ENCODE measurements at places on chromosomes 3 and 15.

- DNase-seq = no peak
Observed at GRCh38 chr3:161409069-161409468, 37.8 kb upstream of the SPTSSB start.

DNA sequence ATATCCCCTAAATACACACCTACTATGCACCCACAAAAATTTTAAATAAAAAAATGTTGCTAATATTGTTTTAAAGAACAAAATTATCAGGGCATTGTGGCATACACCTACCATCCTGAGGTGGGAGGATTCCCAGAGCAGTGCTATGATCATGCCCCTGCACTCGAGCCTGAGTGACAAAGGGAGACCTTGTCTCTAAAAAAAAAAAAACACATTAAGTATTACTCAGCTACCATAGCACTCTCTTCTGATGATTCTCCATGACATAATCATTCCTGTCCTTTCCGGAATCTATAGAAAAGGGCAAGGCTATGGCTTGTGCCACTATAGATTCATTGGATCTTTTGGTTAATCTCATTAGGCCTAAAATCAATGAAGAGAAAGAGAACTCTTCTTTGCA is 77.4 kb downstream of the ACAP2 start:
- no peak for DNase-seq

DNA sequence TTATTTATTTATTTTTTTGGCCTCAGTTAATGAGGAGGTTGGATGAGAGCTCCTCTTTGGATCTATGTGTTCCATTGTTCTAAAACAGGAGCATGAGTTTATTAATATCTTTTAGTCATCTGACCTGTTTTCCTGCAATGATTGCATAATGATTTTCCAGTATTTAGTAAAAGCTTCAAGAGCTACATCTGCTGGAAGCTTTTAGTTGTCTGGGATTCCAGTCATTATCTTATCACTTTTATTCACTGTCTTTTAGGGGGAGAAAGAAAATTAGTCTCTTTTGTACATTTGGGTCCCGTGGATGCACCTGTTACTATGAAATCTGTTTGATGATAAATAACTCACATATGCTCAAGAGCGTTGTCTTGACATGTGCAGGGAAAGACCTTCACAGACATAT is 1270.0 kb downstream of the ROBO1 start:
- no peak for DNase-seq

DNA sequence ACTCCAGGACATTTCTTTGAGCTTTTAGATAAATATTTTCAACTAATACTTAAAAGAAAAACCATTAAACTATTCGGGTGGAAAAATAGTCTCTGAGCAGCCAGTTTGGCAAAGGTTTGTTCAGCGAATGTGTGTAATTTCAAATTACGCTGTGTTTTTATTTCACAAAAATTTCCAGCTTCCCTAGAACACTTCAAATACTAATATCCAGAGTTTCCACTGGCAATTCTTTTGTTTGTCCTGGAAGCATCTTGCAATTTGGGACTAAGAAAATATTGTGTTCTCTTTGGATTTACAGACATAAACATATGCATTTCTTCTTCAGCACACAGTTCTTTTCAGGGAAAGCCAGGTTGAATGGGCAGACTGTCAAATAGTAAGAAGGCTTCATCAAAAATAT is 61.9 kb downstream of the MDFIC2 start:
- no peak for DNase-seq

DNA sequence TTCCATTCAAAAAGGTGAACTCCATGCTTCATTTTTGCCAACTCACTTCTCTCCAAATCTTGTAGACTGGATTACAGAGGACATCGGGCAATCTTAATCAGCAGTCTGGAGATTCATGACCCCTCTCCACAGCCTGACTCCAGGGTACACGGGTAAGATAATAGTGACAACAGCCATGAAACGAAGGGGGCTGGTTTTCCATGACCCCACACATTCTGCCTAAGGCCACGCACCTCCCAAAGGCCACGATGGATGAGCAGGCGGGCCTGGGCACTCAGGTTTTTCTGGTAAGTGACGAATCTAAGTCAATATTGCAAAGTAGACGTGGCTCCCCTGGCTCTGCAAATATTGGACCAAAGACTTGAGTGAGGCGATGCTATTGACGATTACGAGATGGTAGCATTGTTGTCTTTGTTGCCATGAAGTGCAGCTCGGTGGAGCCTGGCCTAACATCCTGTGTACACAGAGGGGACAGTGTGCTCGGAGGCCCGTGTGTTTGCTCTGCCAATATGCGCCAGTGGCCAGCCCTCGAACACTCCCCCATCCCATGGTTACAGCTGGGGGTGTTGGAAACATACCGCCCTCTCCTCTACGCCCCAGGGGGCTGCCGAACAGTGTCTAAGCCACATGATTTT is 119.1 kb downstream of the OPA1 start:
- DNase-seq = no peak

DNA sequence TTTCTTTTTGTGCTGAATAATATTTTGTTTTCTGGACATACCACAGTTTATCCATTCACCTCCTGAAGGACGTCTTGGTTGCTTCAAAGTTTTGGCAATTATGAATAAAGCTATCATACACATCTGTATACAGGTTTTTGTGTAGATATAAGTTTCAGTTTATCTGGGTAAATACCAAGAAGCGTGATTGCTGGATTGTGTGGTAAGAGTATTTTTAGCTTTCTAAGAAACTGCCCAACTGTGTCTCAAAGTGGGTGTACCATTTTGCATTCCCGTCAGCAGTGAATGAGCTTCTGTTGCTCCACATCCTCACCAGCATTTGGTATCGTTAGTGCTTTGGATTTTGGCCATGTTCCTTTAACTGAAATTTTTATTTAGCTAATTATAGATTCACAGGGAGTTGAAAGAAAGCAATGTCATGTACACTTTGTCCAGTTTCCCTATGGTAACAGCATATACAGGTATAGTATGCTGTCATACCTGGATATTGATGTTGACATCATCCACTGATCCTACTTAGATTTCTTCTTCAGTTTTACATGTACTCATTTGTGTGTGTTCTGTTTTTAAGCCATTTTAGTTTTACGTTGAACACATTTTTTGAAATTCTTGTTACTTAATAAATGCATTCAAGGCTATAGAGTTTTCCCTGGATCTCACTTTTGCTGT is 11.9 kb downstream of the ARID3B start:
- no peak for DNase-seq

- DNase-seq = no peak
Observed at GRCh38 chr3:172259726-172260248, 188.5 kb downstream of the GHSR start.

DNA sequence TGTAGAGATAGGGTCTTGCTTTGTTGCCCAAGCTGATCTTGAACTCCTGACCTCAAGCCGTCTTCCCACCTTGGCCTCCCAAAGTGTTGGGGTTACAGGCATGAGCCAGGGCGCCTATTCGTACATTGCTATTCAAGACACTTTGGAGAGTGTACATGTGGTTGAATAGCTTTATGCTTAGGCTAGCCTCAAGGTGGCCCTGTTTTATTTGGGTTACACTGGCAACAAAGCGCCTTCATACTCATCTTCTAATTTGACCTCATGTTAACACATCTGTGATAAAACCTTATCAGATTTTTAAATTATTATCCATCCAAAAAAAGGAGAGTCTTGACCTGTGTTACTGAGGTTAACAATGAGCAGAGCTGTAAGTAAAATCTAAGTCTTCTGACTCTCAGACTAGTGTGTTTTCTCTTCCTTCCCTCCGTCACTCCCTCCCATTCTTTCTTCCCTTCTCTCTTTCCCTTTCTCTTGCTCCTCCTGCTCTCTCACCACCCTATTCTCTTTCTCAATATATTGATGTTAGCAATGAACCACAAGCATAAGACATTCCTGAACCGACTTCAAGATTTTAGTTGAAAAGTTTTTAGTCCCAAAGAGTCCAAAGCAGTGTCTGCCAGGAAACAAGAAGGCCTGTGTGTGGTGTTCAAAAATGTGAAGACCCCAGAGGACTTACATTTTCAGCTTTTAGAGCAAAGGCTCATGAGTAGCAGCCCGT is 603.7 kb upstream of the CFAP20DC start:
- no peak for DNase-seq

- no peak for DNase-seq
Observed at GRCh38 chr3:197026481-197026866, 3.1 kb downstream of the MELTF start.

GRCh38 chr3:147937341-147937740 is 528.2 kb downstream of the ZIC1 start:
- no peak for DNase-seq

DNA sequence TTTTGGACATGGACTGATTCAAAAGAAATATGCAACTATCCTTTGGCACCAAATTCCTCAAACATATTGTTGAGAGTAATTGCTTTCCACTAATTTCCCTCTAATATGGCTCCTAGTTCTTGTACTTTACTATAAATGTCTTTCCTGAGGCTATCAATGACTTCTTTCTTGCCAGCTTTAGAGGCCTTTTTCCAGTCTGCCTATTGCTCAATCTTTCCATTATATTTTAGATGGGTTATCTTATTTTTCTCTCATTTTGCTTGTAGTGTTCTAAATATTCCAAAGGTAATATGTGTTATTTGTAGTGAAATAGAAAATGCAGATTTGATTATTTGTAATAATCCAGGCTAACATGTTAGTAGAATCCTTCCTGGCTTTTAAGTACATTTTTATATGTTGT is 11.5 kb upstream of the TEX9 start:
- DNase-seq = no peak

DNA sequence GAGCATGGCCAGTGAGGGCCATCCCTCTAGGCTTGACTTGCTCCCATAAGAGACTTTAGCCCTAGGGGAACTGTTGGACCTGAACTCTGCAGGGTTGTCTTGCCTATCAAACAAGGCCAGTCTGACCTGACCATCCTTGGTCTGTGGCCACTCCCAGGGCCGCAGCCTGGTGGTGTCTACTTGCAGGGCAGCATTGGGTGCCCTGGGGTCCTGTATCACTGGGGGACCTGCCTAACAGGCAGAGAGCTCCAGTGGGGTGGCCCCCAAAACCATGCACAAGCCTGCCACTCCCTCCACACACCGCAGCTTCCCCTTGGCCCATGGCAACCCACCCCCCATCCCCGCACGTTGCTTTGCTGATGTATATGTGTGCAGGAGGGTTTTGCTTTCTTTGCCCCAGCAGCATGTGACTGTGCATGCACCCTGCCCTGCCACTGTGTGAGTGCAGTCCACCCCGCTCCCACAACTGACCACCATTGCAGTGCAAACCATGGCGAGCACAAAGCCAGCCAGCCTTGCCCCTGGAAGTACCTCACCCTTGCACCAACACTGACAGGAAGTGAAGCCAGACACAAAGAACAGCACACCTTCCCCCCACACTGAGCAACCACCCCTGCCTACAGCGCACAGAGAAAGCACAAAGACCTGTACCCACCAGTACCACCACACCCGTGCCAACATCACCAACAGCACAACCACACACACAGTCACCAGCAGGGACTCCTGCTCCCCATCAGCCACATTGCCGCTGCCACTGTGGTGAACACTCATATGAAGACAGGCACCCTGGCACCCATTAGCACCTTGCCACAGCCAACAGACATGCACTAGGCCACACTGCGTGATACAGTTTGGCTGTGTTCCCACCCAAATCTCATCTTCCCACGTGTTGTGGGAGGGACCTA is 88.8 kb downstream of the SENP7 start:
- DNase-seq = no peak

- no peak for DNase-seq
Observed at GRCh38 chr3:185988080-185988815, 50.4 kb upstream of the TRA2B start.

GRCh38 chr3:186849374-186849975 is 7.0 kb downstream of the ADIPOQ start:
- DNase-seq = no peak

GRCh38 chr3:71152892-71153265 is 430.6 kb downstream of the FOXP1 start:
- no peak for DNase-seq

- DNase-seq = no peak
Observed at GRCh38 chr3:136604961-136605360, 147.2 kb downstream of the STAG1 start.

DNA sequence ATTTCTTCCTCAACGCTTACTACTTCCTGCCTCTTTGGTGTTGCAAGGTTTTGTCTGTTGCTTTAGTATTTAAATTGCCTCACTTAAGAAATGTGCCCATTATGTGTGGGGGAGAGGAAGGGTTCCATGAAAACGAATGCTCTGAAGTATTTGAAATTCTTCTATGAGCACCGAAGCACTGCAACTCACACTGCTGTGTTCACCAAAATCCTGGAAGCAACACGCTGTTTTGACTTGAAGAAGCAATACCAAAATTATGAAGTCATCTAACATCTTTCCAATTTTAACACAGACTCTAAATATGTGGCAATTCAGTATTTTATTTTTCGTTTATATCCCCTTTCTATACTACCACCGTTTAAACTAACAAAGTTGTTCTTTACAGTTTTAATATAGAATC is 101.5 kb downstream of the RBMS3 start:
- no peak for DNase-seq

DNA sequence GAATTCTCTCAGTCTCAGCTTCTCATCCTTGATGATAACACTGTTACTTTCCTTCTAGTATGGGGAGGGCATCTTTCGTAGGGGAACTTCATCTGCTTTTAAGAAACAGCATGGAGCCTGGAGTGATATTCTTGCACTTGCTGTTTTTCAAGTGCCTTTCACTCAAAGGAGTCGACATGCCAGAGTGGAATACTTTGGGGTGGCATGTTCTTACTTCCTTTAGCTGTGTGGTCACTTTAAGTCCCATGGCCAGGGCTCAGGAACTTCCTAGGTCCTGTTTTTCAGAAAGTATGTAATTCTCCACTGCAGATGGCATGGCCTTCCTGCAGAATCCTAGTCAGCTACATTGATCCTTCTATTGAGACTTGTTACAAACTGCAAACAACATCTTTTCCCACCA is 28.1 kb upstream of the CDCP1 start:
- DNase-seq = no peak

GRCh38 chr15:66095871-66096687 is 157.5 kb downstream of the MEGF11 start:
- DNase-seq = no peak

GRCh38 chr3:54273791-54274190 is 151.4 kb downstream of the CACNA2D3 start:
- DNase-seq = no peak

- no peak for DNase-seq
Observed at GRCh38 chr15:91694831-91695210, 158.7 kb upstream of the SLCO3A1 start.

DNA sequence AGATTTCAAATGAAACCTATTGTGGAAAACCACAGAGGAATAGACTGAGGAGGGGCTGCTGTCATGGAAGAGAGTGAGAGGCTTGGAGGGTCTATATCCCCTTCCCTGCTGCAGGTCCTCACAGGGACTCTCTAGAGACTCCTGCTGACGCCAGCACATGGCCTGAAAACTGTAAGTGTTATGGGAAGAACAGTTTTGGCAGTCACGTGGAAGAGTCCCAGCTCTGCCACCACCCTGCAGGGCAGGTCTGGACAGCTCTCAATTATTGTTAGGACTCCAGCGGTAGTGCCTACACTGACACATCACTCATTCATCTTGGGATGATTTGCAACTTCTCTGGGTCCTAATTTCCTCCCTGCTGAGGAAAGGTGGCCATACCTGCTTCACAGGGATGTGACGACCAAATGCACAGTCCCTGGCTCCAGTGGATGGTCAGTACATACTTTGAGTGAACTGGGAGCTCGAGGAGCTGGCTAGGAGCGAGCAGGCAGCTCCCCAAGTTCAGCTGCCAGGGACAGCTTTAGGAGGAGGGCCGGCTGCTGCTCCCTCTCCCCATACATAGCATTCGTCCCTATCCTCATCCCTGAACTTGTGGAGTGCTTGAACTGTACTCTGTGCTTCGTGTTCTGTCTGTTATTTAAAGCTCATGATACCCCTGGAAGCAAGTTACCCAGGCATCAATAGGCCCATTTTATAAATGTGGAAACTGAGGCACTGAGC is 49.2 kb downstream of the CTXND1 start:
- DNase-seq = no peak

Measured in pancreas (tissue), 10 donors.